NCI-H1105 treated with DMSO at 0.1 percent for 48 hours (cell line): ENCODE measurements at places on chromosomes 3 and 15.

DNA sequence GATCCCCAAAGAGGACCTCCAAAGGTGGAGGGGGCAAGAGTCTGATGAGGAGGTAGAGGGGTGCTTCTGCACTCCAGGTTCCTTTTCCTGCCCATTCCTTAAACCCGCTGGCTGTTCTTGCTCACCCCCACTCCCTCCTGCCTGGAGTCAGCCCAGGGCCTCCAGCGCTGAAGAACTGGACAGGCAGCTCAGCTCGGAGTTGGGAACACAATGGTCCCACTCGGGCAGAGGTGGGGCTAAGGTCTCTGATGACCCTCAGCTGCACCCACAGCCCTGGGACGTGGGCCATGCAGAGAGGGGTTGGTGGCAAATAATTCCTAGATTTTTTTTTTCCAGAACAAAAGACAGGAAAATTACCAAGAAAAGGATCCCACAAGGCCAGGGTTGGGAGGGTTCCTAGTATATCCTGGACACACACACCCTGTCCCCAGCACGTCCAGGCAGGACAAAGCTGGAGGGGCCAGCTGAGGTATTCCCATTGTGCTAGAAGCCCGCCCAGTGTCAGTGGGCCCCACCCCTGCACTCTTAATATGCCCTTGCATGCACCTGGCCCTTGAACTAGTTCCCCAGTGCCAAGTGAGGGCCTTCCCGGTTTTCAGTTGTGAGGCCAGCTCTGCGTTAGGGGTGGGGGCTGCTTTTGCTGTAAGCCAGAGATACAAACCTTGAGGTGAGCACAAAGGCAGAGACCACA, 22.1 kb upstream of the IP6K2 start:
- DNase-seq: no peak

DNA sequence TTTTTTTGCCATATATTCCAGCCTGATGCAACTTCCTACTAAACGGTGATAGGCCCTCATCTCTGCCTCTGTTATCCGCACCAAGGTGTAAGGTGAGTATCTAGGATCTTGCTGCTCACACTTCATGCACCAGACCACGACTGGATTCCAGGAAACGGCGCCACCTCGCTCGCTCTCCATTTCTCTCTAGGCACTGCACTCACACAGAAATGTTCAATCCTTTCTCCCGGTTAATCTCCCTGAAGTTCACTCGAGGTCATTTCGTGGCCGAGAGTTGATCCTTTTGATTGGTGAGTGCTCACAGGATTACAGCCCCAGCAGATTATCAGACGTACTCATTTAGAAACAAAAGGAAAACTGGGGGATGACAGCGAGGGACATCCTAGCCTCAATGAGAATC, 28.1 kb downstream of the MCF2L2 start:
- DNase-seq: no peak

DNA sequence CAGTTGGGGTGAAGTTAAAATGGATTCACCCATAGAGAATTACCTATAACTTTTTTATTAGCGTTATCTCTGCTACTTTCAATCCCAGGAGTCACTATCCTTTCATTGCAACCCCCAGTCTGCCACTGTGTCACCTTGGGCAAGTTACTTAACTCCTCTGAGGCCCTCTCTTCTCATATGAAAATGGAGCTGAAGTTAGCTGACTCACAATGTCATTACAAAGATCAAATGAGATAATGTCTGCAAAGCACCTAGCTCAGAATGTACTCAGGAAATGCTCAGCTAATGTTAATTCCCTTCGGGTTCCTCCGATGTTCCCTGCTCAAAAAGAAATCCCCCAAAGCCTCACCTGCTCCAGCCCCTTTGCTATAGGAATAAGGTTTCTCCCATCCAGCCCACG, 50.0 kb downstream of the TRIM42 start:
- DNase-seq: no peak

DNA sequence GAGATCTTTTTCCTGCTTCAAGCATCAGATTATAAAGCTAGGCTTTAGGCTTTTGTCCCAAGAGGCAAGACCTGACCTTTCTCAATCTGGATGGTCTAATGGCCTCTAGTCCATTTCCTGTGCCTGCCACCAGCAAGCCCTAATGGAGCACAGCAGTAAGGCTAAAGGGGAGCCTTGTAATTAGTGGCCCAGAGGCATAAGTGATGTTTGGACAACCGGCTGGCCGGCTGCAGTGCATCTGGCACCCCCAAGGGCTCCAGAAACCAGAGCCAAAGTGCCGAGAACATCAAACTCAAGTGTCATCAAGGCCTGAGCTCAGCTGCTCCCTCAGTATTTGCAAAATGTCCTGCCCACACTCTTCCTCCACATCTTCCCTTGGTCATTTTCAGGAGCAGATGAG, 31.9 kb upstream of the RTP4 start:
- DNase-seq: no peak

DNA sequence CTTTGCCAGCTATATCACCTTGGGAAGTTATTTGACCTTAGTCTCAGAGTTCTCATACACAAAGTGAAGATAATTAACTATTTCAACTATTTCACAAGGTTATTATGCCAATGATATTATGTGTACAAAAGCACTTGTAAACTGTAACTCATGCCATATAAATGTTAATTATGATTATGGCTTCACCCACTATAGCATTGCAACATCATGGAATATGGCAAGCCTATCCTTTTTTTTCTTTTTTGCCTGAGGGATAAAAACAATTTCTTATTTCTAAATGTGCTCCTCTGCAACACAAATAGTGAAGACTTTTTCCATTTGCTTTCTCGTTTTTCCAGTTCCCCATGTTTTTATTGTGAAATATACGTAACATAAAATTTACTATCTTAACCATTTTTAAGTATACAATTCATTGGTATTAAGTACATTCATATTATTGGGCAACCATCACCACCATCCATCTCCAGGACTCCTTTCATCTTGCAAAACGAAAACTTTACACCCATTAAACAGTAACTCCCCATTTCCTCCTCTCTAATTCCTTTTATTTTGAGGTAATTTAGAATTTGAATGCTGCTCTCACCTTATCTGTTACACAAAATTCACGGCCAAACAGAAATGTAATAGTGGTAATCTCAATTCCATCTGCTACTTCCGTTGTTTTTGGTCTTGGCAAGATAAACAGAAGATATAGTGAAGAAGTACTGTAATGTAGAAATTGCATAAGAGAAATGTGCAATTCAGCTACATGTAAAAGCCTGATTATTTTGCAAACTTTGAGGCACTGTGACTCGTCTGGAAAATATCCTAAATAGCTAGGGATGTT, 46.3 kb downstream of the NANOGP8 start:
- no peak for DNase-seq
